ENCODE measurements at places on chromosomes 3 and 15.

DNA sequence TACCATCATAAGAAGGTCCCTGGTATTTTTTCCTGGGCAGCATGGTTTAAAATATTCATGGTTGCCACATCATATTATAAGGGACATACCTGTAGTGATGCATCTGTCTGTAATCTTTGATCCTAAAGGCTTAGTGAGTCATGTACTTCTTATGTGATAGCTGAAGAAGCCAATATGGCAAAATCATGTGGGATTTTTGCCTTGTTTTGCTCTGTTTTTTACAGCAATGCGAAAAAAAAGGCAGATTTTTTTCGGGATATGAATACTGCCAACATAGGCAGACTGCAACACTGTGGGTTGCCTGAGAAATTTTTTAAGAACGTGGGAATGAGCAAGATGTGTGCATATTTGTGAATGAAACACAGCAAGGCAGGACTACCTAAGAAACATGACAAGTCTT is 11.3 kb upstream of the PYGO1 start:
- DNase-seq, result no peak

- no peak for DNase-seq
Measured at GRCh38 chr3:185881926-185882325, 55.9 kb downstream of the TRA2B start.

- no peak for DNase-seq
Measured at GRCh38 chr3:187210091-187210490, 12.8 kb downstream of the RTP1 start.

DNA sequence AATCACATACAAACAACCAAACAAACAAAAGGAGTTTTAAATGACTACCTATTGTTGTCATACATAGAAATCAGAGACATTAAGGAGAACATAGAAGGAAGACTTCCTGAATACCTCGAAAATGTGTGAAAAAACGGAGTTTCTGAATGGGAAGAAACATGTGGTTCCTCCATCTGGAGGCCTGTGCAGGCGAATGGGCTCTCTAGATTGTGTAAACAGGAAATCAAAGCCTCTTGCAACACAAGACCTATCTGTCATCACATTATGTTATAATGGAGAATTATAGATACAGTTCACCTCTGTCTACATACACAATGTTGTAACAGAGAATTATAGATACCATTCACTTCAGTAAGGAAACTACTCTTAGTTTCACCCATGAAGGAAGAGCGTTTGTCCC is 44.1 kb downstream of the RUBCN start:
- no peak for DNase-seq

DNA sequence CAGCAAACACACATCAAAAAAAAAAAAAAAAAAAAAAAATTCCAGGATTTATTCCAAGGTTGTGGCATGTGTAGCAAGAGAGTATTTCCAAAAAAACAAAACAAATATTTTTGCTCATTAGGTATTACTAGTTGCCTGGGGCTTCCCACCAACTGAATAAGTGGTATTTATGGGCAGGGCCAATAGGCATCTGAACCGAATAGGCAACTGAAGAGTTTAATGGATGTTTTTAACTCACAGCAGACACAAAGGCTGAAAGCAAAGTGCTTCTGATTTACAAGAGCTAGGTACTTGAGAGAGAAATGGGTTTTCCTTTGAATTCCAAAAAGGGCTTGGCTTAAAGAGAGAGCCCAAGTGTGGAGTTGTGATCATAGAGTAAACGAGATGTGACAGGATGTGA is 21.4 kb downstream of the EIF4E3 start:
- no peak for DNase-seq

DNA sequence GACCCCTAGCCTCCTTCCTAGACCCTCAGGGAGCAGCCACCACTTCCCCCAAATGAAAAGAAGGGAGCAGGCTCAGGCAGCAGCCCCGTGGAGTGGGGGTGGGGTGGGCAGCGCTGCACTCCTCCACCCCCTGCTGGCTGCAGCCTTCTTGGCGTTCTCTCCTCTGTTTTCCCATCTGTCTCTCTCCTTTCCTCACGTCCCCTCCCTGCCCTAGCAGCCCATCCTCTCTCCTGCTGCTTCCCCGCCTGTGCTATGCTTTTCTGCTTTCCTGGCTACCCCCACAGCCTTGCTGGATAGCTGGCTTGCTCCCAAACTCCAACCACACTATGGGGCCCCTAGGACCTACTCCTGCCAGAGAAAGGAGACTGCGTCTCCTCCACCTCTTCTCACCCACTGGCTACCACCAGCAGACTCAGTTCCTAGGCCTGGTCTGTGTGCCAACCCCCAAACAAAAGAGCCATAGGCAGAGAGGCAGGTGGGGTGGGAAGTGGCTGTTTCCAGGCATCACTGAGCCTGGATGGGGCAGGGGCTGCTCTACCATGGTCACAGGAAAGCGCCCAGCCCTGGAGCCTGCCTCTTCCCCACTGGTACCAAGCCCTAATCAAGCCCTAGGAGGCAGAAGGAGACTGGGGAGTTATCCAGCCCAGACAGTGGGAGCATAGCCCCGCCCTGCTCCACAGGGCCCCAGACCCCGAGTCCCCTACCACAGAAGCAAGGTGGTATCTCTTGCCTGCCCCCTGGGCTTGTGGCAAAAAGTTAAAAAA is 3.4 kb upstream of the DISP2 start:
- no peak for DNase-seq

DNA sequence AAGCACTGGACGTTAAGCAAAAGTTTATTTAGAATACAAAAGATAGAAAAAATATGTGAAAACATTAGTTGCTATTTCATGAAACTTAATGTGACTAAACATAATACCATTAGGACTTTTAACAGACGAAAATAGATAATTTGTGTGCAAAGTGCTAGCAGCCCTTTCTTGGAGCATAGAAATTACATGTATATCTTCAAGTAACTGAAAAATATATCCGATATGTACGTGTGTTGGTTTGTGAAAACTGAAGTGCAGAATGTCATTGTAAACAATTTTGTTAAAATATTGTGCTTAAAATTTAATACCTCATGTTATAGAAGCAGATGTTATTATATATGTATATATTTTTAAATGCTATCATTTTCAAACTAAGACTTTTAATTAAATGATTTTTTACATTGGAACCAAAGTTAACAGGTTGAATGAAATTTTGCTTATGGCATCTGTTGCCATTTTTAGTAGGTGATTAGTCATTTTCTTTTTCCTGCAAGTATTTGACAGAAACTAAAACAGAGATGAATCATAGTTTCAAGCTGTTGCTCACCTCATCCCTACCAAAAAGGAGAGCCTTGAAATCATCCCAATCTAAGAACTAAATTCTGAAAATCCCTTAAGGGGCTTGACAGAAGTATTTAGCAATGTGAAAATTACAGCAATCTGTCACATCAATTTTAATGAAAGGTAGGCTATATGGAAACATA is 334.8 kb downstream of the NAALADL2 start:
- DNase-seq, result no peak

All from stimulated activated CD8-positive, alpha-beta memory T cell treated with anti-CD3 and anti-CD28 coated beads, Interleukin-4, amount 100 ng/mL, for 1 hour (primary cell).